ENCODE measurements at places on chromosomes 11 and 22.
A peak's percentile ranks its signal among the peaks of the same experiment; 100 is the strongest.

- no peak for DNase-seq
These were observed at the start of gene CRYBB3 for GRCh38 chr22:25199731-25200520. CRYBB3 (plus strand) TSS chr22:25199858; CDS start chr22:25201397, 1,539 bp downstream.

DNA sequence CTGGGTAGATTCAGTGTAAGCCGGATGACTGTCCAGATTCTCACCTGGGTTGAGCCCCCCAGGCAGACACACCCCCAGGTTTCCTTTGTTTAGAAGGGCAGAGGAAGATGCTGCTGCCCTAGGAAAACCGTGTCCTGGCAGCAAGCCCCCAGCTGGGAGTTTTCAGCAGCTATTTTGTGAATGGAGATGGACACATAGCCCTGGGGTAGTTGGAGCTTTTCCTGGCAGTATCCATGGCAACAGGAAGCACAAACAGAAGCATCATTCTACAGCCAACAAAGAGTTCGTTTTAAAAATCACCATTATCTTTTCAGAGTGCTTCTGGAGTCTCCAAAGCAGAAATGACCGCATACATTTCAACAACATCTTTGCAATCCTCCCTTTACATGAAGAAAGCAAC, 245.5 kb downstream of the BRD1 start:
- no peak for DNase-seq

GRCh38 chr11:109619498-109619897, 197.5 kb downstream of the C11orf87 start:
- DNase-seq, result no peak

- DNase-seq, result no peak
These were observed 7.7 kb upstream of the MMP12 start for GRCh38 chr11:102882389-102883024.

- DNase-seq, result peak; percentile 32
These were observed 3.8 kb downstream of the ACY3 start for GRCh38 chr11:67646535-67647336.

DNA sequence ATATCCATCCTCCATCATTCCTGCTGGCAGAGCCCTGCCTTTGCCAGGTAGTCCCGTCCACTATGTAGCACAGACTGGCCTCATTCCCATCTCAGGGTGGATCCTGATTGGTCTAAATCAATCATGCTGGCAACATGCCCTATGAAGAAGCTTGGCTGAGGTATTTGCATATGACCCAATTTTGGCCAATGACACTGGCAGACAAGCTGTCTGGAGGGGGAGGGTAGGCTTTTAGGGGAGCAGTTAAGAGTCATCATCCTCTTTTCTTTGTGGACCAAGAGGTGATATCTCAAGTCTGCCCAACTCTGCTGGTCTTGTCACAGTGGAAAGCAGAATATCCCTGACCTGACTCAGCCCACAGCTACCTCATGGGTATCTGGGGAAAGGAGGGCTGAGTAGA, 5.1 kb downstream of the CCDC89 start:
- no peak for DNase-seq

GRCh38 chr11:100445231-100445735, 241.8 kb upstream of the ARHGAP42 start:
- DNase-seq, result no peak

DNA sequence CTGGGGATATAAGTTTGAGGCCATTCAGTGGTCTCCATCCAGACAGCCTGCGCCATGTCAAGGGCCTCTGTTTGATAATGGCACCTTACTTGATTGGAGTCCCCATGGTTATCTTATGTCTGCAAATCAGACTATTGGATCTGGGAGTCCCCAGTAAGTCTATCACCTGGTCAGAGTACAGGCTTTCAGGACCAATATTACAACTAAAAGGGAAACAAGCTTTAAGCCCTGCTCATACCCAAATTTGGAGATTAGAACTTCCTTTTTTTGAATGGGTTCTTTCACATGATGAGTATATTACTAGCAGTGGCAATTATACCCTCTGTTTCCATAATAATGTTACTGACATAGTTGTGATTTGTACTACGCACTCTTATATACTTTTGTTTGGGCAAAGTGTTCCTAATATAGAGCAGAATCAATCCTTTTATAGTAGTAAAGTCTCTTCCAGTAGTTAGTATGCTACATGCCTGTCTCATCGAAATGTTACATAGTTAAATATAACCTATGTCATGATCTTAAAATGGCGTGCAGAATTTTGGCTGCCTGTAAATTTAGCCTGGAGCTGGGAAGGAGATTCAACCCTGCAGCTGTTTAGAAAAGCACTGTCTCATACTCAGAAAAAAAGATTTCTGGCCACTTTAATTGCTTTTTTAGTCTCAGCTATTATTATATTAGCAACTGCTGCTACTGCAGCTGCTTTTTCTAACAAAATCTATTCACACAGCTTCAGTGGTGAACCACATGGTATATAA, 4.9 kb downstream of the MS4A15 start:
- DNase-seq, result no peak

DNA sequence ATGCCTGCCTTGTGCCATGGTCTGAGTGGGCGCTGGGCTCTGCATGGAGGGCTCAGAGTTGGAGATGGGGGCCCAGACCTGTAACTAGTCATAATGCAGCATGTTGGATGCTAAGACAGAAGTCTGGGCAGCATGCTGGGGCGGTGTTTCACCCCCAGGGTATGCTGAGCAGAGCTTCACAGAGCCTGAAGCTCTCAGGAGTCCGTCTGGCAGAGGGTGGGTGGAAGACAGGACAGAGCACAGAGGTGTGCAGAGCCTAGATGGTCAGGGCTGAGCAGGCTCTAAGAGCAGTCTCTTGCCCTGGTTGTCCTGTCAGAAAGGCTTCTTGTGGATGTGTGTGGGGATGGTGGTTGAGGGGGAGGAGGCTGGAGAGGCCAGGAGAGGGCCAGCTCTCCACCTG, 7.2 kb downstream of the TAF6L start:
- no peak for DNase-seq
